ENCODE measurements at places on chromosomes 2 and 18.

DNA sequence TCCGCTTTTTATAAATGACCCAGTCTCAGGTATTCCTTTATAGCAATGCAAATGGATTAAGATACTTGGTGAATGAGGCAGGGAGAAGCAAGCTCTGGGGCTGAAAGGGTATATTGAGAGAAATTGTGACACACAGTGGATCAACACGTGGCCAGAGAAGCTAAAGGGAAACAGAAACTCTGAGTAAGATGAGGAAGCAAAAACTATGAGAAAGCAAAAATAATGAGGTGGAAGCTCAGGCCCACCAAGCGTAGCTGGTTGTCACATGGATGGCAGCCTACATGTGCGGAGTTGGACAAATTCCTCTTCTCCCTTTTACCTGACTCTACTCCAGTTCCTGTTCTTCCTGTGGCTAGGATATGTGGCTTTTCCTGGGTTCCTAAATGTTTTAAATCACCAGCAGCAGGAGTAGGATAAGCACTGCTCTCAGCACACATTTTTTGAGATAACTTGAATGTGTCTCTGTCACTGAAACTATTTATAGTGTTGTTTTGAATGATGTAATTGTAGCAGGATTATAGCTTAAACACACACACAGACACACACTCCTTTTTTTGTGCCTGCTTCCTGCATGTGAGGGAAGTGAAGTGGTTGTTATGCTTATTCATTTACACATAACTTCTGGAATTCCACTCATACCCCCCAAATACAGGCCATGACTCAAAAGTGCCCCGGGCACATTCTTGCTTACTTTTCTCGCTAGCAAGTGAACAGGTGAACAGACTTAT is 30.1 kb upstream of the EPC2 start:
- DNase-seq, result no peak

- DNase-seq, result no peak
These were observed 121.4 kb upstream of the CCDC195 start for GRCh38 chr2:224837558-224837957.

DNA sequence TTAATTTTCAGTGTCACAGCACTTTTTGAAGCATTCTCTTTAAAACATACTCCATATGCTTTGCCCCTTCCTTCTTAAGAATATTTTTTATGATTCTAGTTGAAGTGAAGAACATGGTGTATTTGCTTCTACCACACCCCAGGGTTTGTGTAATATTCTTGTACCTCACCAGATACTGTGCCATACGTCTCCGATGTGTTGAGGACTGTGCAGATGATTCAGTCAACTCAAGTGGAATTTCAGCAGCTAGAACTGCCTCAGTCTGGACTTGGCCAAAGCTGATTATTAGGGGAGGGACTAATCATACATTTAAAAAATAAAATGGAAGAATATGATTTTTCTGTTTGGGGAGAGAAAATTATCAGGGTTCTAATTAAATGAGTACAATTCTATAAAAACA is 115.7 kb downstream of the MYO1B start:
- no peak for DNase-seq

DNA sequence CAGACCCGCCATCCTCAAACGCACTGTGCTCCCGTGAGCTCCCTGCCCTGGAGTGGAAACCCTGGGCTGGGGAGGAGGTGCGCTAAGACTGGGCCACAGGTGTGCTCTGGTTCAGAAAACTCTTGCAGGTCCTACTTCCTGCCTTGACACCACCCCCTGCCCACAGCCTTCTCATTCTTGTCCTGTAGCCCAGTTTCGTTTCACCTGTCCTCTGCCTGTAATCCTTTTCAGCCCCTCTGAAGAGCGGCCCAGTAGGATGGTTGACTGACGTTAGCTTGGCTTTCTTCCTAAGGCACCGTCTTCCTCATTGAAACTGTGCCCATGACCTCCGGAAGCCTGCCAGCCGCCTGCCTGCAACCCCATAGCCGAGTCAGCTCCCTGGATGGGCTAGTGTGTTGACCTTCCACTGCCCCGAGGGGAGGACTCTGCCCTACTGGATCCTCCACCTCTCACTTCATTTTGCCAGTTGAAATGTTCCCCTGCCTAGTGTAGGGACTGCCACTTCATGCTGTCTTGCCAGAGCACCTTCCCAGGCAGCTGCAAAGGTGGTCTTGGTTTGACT is 116.9 kb downstream of the AGAP1 start:
- DNase-seq, result no peak

GRCh38 chr2:136067897-136068580 is 49.9 kb downstream of the CXCR4 start:
- no peak for DNase-seq

GRCh38 chr2:38079116-38080052 is 3.4 kb upstream of the CYP1B1 start:
- no peak for DNase-seq

- DNase-seq, result no peak
These were observed 36.3 kb downstream of the RTP5 start for GRCh38 chr2:241905716-241906377.

- DNase-seq, result peak; percentile 39
These were observed 41.2 kb upstream of the DAPL1 start for GRCh38 chr2:158753641-158754611.

DNA sequence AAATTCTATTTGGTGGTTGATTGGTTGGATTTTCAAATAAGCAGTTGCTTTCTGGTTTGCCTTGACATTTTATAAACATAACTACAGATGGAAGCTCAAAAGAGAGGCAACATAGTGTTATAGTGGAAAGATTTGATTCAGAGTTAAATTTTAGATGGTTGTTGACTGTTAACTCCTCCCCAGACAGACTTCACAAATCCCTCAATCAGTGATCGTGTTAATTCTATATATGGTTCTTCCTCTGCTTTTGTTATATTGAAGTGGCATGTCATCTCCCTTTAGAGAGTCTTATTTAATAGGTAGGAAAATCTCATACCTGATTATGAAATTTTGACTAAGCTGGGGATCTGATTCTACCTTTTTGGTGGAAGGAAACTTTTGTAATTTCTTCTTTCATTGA is 19.5 kb downstream of the DGUOK start:
- DNase-seq, result no peak

DNA sequence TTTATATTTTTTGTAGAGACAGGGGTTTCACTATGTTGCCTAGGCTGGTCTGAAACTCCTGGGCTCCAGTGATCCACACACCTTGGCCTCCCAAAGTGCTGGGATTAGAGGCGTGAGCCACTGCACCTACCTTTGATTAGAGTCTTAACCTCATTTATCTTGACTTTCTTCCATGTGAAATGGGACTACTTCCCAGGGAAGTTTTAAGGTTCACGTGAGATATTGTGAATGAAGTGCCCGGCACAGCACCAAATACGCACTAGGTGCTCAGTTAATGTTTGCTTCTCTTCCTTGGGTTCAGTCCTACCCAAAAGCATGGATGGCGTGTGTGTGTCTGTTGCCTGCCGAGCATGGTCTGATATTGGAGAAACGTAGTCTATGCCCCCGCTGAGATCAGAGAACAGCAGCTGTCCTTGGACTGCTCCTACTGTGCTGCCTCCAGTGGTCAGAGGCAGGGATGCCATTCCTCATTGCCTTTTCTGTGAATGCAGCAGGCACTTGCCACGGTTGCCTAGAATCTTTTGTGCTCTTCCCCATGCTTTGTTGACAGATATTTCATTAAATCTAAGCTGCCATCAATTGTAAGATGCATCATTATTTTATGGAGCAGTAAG is 12.3 kb upstream of the TFCP2L1 start:
- DNase-seq, result no peak

DNA sequence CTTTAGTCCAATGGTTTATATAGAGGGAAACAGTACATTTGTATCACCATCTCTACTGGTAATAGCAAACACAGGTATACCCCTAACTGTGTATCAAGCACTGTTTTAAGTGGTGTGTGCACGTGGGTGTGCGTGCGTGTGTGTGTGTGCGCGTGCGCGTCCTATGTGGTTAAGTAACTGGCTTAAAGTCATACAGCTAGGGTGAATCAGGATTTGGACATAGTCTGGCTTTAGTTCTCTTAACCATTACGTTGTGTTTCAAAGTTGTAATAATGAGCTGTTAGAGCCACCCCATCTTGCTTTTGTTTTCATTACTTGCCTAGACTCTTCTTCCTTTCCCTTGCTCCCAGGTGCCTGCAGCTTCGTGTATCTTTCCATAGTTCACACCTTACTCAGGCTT is 2.1 kb downstream of the HADHB start:
- no peak for DNase-seq

DNA sequence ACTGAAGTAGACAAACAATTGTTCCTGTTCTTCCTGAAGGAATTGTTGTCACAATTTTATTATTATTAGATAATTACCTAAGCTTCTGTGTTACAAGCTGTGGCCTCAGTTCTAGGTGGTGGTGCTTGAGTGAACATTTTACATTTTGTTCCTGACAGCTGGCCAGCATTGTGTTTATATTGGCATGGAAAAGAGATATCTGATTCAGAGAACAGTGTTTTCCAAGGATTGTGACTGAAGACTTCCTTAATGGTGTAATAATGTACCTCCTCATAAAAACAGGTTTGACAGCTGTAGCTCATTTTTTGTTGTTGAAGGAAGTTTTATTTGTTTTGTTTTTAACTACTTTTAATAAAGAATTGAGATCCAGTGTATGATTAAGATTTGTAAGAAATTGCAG is 95.2 kb downstream of the EPB41L5 start:
- DNase-seq, result no peak

- DNase-seq, result no peak
These were observed 115.0 kb upstream of the LGALSL start for GRCh38 chr2:64338910-64339500.

GRCh38 chr2:18413676-18414396 is 146.6 kb downstream of the RDH14 start:
- DNase-seq, result no peak

DNA sequence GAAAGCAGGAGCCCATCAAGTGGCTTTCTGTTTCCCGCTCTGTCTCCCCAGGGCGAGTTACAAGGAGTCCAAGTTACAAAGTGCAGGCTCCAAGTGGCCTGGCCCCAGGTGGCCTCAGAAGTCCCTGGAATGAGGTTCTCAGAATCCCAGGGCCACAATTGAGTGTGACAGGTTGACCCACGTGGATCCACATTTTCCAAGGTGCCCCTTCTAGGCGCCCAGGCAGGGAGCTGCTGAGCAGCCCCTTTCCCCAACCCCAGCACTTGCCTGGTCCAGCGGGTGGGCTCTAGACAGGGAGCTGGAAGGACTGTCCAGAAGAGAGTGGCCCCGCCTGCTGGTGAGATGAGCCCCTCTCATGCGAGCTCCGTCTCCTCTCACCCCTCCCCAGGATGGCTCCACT is 253.4 kb downstream of the CYP26B1 start:
- no peak for DNase-seq

DNA sequence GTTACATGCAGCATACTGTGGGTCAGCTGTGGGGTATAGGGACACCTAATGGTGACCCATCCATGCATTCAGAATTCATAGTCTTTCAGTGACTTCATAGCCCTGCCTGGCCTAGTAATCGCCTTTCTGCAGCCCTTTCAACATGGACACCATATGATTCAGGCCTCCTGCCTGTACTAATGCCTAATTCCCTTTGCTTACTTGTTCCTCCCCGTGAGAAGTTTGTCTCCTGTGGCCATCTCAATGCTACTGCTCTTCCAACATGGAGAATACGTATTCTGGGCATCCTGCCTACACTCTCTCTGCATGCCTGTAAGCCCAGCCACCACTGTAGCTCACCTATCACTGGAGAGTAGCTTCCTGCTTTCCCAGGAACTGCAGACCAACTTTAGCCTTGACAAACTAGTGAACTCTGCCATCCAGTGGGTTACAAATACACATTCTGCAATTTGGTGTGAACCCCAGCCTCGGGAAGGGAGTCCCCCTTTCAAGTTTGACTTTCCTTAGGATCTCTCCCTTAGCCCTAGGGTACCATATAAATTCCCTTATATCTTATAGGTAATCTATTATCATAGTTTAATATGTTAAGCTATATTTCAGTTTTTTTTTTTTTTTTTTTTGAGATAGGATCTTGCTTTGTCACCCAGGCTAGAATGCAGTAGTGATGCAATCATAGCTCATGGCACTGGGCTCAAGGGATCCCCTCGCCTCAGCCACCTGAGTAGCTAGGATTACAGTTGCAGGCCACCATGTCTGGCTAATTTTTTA is 22.3 kb downstream of the M1AP start:
- DNase-seq, result no peak

DNA sequence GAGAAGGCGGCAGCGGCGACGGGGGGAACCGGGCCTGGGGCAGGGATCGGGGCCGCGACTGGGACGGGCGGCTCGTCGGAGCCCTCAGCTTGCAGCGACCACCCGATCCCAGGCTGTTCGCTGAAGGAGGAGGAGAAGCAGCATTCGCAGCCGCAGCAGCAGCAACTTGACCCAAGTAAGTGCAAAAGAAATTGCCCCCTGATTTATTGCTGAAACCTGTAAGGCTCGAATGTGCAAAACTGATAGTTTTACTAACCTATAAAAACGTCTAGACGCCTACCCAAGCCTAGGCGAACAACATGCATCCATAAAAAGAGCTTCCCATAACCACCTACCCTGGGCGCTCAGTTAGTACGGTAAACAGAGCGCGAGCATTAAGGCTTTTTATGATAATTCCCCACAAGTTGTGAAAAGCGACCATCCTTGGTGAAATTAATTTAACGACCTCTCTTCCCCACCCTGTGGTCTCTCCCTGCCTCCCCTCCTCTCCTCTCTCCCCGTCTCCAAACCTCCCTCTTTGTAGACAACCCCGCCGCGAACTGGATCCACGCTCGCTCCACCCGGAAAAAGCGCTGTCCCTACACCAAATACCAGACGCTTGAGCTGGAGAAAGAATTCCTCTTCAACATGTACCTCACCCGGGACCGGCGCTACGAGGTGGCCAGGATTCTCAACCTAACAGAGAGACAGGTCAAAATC is 1.0 kb downstream of the HOXD9 start:
- DNase-seq, result no peak

DNA sequence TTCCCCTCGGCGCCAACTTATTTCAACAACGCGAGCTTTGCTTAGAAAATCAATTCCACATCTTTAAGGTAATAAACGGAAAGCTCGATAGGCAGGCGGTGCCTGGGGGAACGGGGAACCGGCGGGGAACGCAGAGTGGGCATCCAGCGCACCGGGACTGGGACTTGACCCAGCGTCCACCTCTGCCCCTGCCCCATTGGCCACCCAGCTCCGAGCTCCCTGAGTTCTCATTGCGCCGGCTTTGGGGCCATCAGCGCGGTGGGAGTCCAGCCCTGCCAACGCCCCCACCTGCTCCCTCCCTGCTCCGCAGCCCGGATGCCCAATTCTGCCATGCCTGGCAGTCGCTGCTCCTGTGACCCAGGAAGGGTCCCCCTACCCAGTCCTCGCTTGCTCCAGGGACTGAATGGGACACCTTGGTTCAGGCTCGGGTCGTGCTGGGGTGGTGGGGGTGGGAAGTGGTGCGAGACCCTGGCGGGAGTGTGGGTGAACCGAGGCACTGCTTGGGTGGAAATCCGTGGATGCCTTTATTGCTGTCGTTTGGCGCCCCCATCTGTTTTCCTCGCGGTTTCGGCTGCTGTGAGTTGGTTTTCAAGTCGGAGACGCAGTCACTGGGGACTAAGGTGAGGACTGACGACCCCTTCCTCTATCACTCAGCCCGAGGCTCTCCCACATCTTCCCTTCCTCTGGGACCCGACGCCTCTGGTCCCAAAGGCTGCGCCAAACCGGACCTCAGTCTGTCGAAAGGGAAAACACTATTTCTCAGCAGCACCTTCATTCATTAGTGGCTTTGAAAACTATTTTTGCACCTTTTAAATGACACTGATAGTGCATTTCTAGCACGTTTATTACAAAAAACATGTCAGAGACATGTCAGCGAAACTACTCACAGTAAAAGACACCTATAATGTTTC is 2.4 kb upstream of the EVX2 start:
- no peak for DNase-seq

GRCh38 chr2:55239656-55240222 is 7.3 kb downstream of the RPS27A start:
- DNase-seq, result no peak

- peak; percentile 51 for DNase-seq
These were observed 2.1 kb upstream of the CHCHD5 start for GRCh38 chr2:112582314-112582746.

GRCh38 chr18:57428221-57429150 is 6.7 kb upstream of the ONECUT2 start:
- DNase-seq, result no peak
